Stimulated activated effector memory CD8-positive, alpha-beta T cell treated with anti-CD3 and anti-CD28 coated beads, Interleukin-12 subunit alpha, Interleukin-12 subunit beta, amount 100 ng/mL, for 72 hours (primary cell): ENCODE measurements at places on chromosomes 7 and 10.
A peak's percentile ranks its signal among the peaks of the same experiment; 100 is the strongest.

DNA sequence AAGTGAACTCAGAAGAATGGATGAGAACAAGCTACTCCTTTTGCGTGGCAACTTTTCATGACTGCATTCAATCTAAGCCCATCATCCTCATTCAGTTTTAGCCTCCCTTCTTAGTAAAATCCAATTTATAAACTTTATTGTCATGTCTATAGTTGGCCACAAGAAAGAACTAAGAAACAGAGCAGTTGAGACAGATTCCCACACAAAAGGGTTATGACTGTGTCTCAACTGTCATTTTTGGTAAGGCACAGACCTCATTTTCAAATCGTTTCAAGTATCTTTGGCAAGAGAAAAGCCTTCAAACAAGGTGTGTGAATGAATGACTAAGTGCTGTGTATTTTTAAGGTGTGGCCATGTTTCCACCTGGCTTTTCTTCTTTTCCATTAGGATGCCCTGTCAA is 84.2 kb upstream of the CREB5 start:
- DNase-seq: no peak

DNA sequence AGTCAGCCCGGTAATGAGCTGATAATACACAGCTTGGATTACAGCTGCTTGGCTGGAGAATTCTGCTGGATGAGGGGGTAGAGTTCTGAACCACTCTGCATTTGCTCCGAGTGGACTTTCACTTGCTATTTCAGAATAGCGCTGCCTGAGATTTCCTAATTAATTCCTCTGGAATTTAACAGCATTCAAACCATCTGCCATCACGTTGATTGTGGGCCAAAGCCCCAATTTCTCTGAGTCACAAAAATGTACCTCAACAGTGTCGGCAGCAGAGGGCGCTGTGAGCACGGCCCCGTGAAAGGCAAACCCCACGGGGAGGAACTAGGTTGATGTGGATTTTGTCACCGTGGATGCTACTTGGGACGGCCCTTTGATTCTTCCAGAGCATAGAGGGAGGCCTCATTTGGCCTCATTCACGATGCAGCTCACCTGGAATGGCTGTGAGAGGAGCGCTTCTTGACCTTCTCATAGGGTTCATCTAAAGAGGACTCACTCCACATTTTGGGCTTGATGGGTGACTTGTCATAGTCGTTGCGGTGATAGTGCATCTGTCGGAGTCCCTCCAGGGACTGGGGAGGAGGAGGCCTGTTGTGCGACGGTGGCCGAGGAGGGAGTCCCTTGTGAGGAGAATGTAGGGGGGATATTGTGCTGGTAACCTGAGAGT is 73.3 kb downstream of the PRPF18 start:
- DNase-seq: peak; percentile 56

DNA sequence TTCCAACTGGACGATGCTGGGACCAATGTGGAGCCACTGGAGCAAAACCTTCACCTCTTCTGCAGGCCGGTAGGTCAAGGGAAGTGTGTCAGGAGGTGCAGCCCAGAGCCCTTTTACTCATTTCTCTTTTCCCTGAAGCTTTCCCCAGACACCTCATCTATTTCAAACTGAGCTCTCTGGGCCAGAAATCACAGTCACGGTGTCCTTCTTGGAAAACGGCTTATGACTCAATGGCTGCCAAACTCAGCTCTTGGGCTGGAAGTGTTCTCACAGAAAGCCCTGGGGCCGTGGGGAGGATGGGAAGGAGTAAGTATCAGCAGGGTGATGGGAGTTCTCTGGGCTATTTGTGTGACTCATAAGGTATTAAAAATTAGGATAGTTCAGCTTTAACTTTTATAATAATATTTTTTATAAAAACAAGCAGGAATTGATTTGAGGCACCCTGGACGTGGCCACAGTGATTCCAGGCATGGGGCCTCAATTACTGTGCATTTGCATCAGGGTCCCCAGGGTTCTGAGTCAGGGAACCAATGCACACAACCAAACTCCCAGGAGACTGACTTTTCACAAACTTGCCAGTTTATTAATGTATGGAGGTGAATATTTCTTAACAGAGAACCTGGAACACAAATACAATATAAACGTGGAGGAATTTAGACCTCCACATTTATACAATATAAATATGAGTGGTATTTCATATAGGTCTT is 187.4 kb upstream of the TMEM72 start:
- DNase-seq: no peak

DNA sequence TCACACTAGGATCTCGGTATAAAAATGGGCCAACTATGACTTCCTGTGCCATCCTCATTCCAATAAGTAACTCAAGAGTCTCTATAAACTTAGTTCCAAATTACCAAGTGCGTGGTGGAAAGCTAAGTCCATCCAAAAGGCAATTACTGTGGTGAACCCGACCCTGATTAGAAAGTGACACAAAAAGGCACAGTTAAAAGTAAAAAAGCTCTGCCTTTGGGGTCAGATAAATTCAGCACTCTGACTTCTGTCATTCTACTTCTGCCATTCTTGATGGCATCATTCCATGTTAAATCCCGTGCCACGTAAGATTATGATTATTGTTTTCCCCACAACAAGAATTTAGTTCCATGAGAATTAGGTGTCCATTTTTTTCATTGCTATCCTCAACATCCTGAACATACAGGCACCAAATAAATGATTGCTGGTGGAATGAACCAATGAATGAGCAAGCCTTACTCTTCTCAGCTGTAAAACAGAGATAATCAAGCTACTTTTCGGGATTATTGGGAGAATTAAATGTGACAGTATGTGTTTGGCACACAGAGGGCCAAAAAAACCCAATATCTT is 877 bp downstream of the NCOA4 start:
- DNase-seq: no peak

DNA sequence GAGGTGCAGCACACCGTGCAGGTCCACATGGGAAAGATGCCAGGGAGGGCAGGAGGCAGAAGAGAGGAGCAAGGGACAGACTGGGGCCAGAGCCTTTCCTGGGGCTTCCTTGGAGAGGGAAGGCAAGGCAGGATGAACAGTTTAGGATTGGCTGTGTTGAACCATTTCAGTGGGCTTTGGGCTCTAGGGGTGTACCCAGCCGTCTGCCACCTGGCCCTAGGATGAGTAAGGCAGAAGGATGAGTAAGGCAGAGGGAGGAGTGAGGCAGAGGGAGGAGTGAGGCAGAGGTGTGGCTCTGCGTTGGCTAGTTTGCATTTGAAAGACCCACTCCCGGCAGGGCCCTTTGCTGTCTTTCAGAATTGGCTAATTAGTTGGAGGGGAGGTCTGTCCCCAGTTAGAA is 31.5 kb upstream of the PRF1 start:
- no peak for DNase-seq
